ENCODE measurements at places on chromosomes 4 and X. TPM values are rescaled to one million over a fixed set of nuclear protein-coding genes. Genes with fewer than 3 reads are reported as not detected.

DNA sequence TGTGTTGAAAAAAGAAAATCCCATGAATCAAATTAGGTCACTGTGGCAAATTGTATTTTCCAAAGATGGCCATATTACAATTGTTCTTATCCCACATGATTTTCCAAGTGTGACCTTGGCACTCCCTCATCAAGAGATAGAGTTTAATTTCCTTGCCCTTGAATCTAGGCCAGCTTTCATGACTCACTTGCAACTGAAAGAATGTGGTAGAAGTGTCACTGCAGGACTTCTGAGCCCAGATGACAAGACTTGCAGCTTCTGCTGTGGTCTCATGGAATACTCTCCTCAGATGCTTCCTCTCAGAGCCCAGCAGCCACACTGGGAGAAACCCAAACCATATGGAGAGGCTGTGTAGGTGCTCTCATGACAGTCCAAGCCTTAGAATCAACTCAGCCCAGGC lies 139.0 kb downstream of the ADAMTS3 start:
- no peak overlapping the region for H3K4me3 ChIP-seq
- no peaks in the 10 kb centered on the region for H3K27me3 ChIP-seq
- H3K36me3 ChIP-seq = no peaks in the 10 kb centered on the region
- no peaks in the 10 kb centered on the region for H3K4me1 ChIP-seq
- H3K27ac ChIP-seq = no peak overlapping the region

The PABPC1L2B gene
- total RNA-seq = not detected

DNA sequence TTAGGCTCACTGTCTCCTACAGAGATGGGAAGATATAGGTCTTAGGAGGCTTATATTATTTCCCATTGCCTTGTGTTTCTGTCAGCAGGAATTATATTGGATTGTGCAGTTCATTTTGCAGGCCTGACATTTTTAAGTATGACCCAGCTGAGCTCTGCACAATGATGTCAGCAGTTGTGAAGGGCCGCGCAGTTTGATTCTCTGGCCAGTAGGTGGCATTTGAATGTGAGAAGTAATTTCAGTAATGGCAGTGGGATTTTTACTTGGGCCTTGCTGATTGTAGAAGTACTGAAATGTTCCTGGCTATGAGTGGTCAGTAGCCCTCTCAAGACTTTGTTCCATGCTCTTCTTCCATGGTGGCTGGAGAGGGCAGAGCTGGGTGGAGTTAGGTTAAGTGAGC lies 247.2 kb upstream of the MTMR8 start:
- peak; percentile 7 for DNase-seq
- no peak overlapping the region for H3K27ac ChIP-seq
- H3K4me1 ChIP-seq = no peaks in the 10 kb centered on the region
- no peaks in the 10 kb centered on the region for H3K36me3 ChIP-seq
- no peaks in the 10 kb centered on the region for H3K27me3 ChIP-seq

GRCh38 chr4:93865650-93866049 lies 37.1 kb downstream of the ATOH1 start:
- no peak overlapping the region for H3K27ac ChIP-seq
- DNase-seq = no peak
- H3K4me3 ChIP-seq = no peak overlapping the region
- no peaks in the 10 kb centered on the region for H3K4me1 ChIP-seq

DNA sequence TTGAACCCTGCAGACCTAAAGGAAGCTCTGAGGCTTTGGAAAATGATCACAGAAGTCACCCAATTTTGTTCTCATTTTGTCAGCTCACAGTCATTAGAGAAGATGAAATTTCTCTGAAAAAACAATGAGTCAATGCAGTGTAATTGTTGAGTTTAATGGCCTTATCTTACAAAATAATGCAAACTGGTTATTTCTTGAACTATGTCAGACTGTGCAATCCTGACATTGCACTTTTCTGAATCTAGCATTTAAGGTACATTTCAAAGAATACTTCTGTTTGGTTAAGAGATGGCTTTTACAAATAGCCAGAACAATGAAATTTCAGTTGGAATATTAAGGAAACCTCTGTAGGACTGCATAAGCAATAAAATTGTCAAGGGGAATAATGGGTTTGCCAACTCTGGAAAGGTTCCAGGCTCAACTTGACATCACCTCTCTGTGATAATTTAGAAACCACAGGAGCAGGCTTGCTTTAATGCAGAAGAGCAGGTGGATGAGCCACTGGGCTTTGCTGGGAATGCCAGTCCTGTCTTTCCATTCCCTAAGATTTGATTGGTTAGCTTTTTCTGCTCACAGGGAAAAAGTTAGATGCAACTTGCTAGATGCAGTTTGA lies 222.8 kb downstream of the FRMPD4 start:
- no peaks in the 10 kb centered on the region for H3K4me1 ChIP-seq
- no peak overlapping the region for H3K4me3 ChIP-seq
- H3K36me3 ChIP-seq = no peaks in the 10 kb centered on the region
- H3K27ac ChIP-seq = no peak overlapping the region
- no peak for DNase-seq

GRCh38 chrX:69145714-69146113 lies 19.5 kb downstream of the PJA1 start:
- no peak overlapping the region for H3K4me3 ChIP-seq
- no peaks in the 10 kb centered on the region for H3K36me3 ChIP-seq
- H3K27me3 ChIP-seq = no peaks in the 10 kb centered on the region
- no peaks in the 10 kb centered on the region for H3K4me1 ChIP-seq
- no peak overlapping the region for H3K27ac ChIP-seq

- no peak overlapping the region for H3K4me3 ChIP-seq
- no peak overlapping the region for H3K27ac ChIP-seq
- no peaks in the 10 kb centered on the region for H3K36me3 ChIP-seq
- DNase-seq = no peak
- H3K27me3 ChIP-seq = peaks cover 4% of the 10 kb centered on the region
Observed at GRCh38 chrX:70052895-70053615, 3.3 kb upstream of the AWAT2 start.

The HTN3 gene
- total RNA-seq = not detected

DNA sequence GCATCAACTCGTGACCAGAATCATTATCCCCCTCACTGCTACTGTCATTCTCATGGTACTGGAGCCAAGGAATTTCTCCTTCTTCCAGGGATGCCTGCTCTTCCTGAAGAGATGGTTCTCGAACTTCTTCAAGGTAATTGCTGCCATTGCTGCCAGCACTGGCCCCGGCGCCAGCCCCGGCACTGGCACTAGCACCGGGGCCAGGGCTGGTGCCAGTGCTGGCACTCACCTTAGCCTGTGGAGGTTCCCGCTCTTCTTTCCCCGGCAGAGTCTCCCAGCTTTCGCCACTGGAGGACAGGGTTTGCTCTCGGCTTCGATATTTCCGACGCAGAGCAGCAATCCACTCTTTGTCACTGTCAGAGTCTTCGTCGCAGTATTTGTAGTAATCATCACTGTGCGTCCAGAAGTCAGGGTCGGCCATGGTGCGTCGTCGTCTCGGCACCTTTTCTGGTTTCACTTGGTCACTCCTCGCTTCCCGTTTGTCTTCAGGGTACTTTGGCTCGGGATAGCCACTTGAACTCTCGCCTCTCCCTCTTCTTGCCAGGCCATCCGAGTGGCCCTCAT lies 3.4 kb downstream of the PJA1 start:
- no peaks in the 10 kb centered on the region for H3K27me3 ChIP-seq
- no peak overlapping the region for H3K27ac ChIP-seq
- H3K36me3 ChIP-seq = peaks cover 10% of the 10 kb centered on the region
- H3K4me1 ChIP-seq = peaks cover 30% of the 10 kb centered on the region
- H3K4me3 ChIP-seq = no peak overlapping the region
- DNase-seq = no peak

DNA sequence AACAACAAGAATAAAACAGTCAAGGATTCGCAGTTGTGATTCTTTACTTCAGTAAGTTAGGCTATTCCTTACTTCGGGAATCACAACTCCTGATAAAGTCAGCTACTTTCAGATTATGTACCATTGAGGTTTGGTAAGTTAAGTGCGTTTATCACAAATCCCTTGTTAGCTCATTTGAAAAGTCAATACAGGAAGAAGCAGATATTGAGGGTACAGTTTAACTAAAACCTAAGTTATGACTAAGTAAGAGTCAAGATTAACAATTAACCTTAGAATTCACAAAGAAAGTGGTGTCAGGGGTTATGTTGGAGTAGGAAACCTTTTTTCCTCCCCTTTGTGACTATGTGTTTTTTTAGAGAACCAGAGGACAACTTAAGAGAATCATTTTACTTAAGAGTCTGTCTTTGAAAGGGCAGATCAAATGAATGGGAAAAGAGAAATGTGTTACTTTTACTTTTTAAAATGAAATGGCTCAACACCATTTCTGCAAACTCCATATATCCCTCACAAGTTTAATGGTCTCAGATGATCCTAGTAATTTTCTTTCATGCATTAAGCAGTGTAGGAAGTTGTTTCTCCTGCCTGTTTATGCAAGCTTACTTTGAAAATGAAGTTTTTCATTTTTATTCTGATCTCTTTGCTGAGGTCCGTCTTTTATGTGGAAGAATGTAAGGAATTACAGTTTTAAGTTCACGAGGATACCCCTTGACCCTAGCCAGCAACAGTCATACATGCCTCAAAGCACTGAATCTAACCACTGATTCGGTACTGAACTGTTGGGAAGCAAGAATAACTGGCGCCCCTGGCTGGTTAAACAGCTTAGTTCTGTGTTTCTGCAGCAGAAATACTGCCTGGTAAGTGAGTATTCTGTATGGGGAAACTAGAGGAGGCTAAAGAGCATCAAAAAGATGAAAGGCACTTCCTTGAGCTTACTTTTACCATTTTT lies 211.7 kb downstream of the SLC4A4 start:
- no peaks in the 10 kb centered on the region for H3K36me3 ChIP-seq
- H3K4me1 ChIP-seq = no peaks in the 10 kb centered on the region
- no peak overlapping the region for H3K4me3 ChIP-seq
- H3K27ac ChIP-seq = no peak overlapping the region
- no peak for DNase-seq

GRCh38 chrX:128884430-128884829 lies 638.9 kb downstream of the SMARCA1 start:
- DNase-seq = no peak
- no peaks in the 10 kb centered on the region for H3K27me3 ChIP-seq
- H3K36me3 ChIP-seq = no peaks in the 10 kb centered on the region
- no peak overlapping the region for H3K4me3 ChIP-seq
- H3K27ac ChIP-seq = no peak overlapping the region

The ART3 gene
- total RNA-seq = not detected

DNA sequence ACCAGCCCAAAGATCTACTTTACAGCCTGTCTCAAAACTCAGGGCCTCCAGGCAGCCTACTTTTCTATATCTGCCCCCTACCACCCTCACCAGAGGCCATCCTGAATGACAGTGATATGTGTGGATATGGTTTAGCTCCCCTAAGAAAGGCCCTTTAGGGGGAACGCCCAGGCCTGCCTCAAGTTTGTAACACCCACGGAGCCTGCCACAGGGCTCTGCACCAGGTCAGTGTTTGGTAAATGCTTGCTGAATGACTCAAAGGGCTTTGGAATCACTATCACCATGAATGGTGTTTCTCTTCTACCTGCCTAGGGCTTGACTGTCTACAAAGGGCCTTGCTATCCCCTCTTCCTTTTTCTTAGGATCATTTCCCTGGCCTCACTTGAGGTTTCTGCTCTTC lies 11.3 kb upstream of the LONRF3 start:
- H3K4me3 ChIP-seq = no peak overlapping the region
- no peaks in the 10 kb centered on the region for H3K36me3 ChIP-seq
- no peaks in the 10 kb centered on the region for H3K27me3 ChIP-seq
- H3K4me1 ChIP-seq = no peaks in the 10 kb centered on the region
- H3K27ac ChIP-seq = peak overlapping the region; percentile 41
- no peak for DNase-seq

DNA sequence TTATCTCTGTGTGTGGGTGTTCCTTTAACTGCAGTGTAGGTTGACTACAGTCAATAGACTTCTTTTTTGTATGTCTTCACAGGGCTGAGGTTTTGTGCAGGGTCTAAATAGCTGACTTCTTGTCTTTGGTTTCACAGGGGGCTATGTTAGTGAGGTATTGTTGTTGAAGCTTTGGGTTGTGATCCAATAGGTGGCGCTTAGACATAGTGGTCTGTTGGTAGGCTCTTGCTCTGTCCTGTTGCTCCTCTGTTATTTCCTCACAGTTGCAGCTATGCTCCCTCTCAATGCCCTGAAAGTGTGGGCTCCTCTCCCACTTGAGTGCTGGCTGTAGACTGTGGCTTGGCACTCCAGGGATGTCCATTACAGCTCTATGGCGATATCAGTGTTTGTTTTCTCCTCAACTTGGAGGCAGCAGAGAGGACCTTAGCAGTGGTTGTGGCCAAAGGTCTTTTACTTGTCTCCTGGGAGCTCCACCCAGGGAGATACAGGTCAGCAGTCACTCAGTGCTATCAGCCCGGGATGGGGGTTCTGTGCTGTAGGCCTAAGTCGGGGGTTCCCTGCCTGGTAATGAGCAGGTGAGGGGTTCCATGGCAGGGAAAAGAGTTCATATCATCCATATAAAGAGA lies 14.0 kb downstream of the POF1B start:
- DNase-seq = no peak
- H3K4me3 ChIP-seq = no peak overlapping the region
- H3K4me1 ChIP-seq = no peaks in the 10 kb centered on the region
- no peak overlapping the region for H3K27ac ChIP-seq

Data from activated CD4-positive, alpha-beta T cell treated with anti-CD3 and anti-CD28 coated beads, Interleukin-2, amount 10 ng/mL, durations not matched to agents 7 days and 5 days (primary cell).